ENCODE measurements at places on chromosomes 7 and 10.

DNA sequence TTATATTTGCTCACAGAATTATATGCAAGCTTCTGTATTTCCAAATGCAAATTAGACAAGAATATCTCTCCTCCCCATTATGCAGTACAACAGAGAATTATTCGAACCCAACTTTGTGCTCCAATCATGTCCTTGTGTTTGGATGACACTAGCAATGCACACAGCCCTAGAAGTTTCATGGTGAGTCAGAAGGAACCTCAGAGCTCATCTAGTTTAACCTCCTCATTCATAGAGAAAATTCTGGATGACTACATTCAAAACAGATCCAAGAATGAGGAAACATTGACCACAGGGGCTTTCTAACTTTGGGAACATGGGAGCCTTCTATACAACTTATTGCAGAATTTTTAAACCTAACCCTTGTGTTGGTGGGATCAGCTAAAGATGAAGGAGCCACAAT is 12.8 kb upstream of the ARID5B start:
- DNase-seq, result no peak

DNA sequence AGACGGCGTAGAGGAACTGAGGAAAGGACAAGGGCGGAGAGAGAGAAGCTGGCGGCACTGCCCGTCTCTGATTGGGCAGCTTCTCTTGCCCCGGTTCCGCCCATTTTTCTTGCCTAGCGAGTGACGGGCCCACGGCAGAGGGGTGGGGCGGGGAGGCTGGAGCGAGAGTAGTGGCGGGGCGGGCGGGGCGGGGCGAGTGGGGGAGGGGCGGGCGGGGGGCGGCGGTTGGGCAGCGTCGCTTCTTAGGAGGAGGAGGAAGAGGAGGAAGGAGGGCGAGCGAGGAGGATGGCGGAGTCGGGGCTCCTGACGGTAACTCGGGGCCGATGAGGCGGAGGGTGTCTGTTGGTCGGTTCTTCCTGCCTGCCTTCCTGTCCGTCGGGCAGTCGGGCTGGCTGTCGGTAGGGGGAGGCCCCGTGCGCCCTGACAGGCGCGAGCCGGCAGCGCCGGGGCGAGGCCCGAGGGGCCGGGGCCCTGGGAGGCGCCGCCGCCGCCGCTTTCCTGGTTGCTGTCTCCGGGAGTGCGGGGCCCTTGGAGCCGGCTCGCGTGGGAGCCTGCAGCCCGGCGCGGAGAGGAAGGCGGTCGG is at the start of gene SHOC2:
TSS of gene SHOC2 (plus strand) at position 256 of the 583 bp plus-strand sequence. CDS start 44,755 bp downstream, outside the sequence.
- peak; percentile 93 for DNase-seq

GRCh38 chr7:74262639-74263398 is 8.6 kb upstream of the RFC2 start:
- peak; percentile 59 for DNase-seq

- no peak for DNase-seq
Measured at GRCh38 chr10:53140506-53140905, 367.9 kb upstream of the MBL2 start.

GRCh38 chr10:133259602-133259989 is 17.1 kb downstream of the ADAM8 start:
- no peak for DNase-seq

DNA sequence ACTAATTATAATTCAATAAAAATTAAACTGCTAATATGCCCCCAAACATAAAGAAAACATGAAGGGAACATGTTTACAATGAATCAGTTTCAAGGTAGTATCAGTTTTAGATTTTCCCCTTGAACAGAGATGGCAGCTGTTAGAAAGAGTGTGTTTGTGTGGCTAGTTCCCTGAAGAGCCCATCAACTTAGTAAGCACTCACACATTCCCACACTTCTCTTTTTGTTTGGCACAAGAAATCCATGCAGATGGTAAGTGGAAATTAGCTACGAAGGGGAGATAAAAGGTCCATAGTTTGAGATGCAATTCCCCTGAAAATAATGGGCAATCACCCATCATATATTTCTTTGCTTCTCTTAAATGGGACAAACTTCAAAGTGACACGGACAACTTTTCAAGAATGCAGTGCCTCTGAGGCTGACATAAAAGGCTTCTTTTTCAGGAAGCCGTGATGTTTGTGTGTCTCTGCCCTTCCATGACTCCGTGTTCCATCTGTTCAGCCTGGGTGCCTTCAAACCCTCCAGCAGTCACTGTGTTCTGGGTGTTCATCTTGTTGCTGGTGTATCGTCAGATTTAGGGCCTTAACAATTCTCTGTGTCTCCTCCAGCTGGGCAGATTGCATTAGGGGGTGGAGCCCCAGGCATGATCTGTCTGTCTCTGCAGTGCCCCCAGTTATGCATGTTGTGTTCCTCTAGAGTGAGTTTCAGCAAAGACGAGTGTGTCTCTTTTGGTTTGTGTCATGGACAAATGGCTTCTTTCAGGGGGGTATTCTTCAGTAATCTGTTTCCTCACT is 259.5 kb upstream of the NPY start:
- no peak for DNase-seq

GRCh38 chr7:11290863-11291262 is 317.2 kb downstream of the PHF14 start:
- DNase-seq, result no peak

DNA sequence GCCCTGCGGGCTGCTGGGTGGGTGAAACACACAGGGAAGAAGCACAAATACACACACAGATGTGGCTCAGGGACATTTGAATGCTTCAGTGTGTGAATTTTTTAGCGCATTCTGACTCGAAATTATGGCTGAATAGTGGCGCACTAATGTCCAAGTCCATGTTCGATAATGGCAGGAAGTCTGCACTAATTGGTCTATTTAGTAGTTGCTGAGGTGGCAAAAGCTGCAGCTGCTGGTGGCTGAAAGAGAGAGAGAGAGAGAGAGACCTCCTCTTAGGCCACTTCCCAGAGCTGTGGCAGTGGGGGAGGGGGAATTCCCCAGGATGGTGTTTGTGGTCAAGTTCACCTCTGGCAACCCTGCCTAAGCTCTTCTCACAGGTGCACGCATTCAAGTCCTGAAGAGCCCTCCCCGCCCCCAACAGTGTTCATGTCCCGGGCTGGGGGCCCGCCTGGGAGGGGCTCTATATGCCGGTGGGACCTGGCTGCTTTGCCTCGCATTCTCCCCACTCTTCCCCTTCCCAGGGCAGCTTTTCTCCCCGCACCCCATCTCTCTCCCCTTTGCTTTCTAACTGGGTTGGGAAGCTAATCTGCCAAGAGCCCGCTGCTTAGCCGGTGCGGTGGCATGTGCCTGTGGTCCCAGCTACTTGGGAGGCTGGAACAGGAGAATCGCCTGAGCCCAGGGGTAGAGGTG is 6.0 kb upstream of the MNX1 start:
- peak; percentile 25 for DNase-seq

- DNase-seq, result no peak
Measured at GRCh38 chr7:90167361-90167760, 13.1 kb downstream of the STEAP1 start.

GRCh38 chr7:16741676-16742075 is 11.9 kb upstream of the TSPAN13 start:
- DNase-seq, result no peak

DNA sequence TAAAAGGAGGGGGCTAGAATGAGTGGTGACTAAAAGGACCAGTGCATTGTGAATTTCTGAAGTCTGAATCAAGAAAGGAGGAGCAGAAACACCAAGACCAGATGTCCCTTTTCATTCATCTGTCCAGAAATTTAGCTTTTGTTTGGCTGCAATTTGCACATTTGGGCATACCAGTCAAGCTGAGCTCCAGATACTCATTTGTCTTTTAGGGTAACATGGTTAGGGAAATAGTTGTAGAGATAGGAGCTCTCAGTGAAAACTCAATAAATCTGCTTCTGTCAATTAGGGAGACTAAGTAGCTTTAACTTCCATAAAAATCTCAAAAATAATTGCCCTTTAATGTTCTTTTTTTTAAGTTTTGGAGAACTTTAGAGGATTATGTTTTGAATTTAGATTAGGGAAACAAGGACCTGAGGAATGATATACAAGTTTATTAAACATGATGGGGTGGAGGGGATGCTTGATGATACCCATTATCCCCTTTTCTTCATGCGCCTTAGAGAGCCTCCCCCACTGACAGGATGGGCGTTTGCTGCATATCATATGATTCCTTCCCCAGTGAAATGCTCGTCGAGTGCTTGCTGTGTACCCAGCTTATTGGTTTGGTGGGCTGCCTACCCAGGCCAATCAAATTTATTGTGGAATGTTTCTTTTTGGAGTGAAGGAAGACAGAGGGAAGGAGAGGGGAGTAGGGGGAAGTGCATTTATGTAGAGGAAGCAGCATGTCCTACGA is 50.7 kb upstream of the RPA3 start:
- no peak for DNase-seq

DNA sequence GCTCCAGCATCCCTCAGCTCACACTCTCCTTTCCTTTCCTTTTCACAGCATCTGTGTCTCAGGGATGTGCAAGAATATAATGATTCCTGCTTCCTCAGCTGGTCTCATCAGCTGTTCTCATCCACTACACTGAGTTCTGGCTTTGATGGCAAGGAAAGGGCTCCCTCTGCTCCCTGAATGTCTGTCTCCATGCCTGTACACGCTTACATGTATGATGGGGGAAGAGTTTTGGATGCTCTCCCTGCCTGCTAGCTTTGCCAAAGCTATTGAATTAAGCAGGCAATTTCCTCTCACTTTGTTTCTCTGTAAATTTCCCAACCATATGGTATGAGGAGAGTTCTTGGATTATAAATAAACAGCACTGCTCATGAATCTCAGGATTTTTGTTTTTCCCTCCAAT is 254.5 kb downstream of the SORCS3 start:
- no peak for DNase-seq

DNA sequence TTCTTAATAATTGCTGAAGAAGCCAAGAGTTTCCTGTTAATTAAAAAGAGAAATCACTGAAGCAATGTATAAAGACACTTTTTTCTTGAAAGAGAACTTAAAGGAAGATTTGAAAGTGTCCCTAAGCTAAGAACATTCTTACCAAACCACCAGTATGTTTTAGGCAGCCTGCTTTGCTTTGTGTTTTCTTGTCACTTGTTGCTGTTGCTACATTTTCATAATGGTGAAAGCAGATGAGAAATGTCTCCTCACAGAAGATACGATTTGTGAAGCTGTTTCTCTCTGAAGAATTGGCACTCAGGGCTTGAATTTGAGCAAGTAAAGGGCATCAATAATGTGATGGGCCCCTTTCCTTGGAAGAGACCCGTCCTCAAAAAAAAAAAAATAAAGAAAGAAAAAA is 30.9 kb downstream of the TCF7L2 start:
- no peak for DNase-seq

- peak; percentile 91 for DNase-seq
Measured at GRCh38 chr10:102645388-102645740, 1.1 kb downstream of the TRIM8 start.

GRCh38 chr10:79102498-79102874 is 33.7 kb downstream of the ZMIZ1 start:
- peak; percentile 59 for DNase-seq

DNA sequence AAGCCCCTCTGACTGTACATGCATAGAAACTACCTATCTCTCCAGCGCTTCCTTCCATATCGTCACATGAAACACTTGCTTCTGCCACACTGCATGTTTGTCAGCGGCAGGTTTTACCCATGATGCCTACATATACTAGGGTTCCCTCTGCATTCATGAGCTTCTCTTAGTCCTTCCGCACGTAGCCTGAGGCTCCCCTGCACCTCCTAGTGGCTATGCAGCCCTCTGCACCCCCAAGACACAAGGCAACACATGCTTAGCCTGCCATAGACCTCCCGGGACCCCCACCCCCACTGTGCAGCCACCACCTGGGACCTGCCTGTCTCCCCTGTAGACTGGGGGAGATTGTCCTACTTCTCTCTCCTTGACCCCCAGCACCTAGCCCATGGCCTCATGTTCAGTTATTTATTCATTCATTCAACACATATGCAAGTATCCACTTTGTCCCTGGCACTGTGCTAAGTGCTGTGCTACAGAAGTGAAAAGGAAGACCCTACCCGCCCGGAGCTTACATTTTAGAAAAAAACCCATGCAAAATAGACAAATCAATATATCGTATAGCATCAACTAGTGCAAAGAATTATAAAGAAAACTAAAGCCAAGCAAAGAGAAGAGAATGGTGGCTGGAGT is 23.5 kb downstream of the TMEM273 start:
- peak; percentile 69 for DNase-seq

DNA sequence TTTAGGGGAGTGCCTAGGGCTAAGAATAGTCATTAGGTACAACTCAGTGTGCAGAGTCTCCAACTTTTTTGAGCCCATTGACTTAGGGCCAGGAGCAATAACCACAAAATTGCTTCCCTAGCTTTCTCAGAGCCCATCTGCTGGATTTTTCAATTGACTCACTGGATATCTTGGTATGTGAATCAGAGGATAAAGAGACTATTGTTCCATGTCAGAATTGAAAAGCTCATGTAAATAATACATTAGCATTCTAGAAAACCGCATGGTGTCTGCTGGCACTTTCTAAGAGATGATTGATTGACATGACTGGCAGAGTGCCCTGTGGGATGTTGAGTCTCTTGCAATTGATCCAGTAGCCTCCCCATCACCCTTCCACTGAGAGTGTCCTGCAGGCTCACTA is 246.2 kb downstream of the CCDC7 start:
- DNase-seq, result no peak

DNA sequence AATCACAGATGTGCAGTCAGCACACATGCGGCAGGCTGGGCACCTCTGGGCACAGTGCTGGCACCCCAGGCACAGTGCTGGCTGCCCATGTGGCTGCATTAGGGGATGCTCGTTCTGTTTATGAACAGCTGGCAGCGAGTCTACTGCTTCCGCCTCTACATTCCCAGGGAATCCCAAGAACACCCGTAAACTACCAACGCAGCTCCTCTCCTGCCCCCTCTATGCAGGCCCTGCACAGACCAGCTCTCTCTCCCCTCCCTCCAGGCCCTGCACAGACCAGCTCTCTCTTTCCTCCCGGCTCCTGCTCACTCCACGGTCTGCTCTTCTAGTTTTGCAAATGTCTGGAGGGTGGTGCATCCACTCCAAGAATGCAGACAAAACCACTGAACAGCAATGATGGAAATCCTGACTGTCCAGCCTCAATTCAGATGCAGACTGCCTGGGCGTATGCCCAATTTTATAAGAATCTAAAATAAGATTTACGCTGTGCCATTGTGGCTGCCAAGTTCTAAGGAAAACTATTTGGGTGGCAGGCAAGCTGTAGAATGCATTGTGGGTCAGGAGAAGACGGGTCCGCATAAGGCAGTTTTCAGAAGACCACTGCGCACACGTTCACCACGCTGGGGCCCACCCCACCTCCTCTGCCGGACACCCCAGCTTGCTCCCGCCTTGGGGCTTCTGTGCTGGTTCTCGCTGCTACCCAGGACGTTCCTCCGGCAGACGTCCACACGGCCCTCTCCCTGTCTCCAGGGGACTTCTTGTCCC is 234.6 kb downstream of the ZMYND11 start:
- DNase-seq, result no peak

- DNase-seq, result no peak
Measured at GRCh38 chr10:85225311-85225710, 896.9 kb downstream of the CCSER2 start.

Measured in DMS53 (cell line).